ENCODE measurements at places on chromosomes 2 and 18.

DNA sequence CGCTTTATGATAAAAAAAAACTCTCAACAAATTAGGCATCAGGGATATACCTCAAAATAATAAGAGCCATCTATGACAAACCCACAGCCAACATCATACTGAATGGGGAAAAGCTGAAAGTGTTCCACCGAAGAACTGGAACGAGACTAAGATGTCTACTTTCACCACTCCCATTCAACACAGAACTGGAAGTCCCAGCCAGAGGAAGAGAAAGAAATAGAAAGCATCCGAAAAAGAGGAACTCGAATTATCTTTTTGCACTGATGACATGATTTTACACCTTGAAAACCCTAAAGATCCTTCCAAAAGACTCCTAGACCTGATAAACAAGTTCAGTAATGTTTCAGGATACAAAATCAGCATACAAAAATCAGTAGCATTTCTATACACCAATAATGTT lies 121.6 kb downstream of the ZRANB3 start:
- DNase-seq = no peak

DNA sequence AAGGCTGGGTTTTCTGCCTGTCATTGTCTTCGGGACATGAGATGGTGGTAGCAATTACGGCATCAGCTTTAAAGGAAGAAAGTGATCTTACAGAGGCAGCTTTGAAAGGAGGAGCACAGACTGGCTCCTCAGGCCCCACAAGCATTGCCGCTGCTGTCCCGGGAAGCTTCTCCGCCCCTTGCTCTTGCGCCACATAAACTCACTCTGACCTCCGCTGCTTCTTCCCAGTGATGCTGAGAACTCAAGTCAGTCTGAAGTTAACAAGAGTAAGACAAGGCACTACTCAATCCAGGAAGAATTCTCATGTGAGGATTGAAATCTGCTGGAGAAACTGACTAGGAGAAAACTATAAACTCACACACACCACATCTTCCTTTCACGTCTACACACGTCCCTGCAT lies 112.4 kb upstream of the RIOK3 start:
- no peak for DNase-seq

GRCh38 chr2:105578166-105578565 lies 166.5 kb upstream of the NCK2 start:
- DNase-seq = no peak

DNA sequence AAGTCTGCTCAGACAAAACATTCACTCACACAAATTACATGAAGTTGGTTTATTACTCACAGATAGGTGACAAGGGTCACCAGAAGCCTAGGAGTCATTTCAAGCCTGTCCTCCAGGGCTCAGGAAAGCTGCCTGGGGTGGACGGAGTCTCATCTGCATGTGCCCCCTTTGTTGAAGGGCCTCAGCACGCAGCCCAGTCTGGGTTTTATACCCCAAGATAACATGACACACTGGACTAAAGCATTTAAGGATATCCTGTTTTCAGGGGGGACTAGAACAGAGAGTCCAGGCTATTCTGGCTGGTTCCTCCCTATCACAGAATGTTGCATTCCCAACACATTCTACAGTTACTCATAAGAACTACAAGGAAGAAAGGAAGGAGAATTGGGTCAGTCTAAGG lies 164.7 kb downstream of the MREG start:
- DNase-seq = no peak

DNA sequence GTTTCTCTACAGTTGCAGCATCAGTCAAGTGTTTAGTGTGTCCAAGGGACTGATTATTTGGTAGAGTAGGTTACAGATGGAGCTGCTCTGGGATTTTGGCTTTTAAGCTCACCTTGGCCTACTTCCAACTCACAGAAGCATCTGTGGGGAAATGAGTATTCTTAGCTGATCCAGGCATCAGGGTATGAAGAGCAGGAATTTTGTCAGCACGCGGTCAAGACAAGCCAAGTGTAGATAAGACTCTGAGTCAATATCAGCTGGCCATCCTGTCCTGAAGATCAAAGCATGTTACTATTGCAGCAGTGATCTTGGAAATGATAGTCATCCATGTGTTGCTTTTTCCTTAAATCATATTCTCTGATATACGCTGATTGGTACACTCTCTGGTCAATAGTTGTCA lies 24.4 kb downstream of the SERPINB4 start:
- DNase-seq = no peak

- no peak for DNase-seq
Observed at GRCh38 chr18:12102136-12102842, 8.6 kb downstream of the ANKRD62 start.

GRCh38 chr18:78796693-78797455 lies 182.7 kb upstream of the SALL3 start:
- DNase-seq = no peak

- DNase-seq = no peak
Observed at GRCh38 chr2:222809582-222809981, 51.3 kb upstream of the ACSL3 start.

DNA sequence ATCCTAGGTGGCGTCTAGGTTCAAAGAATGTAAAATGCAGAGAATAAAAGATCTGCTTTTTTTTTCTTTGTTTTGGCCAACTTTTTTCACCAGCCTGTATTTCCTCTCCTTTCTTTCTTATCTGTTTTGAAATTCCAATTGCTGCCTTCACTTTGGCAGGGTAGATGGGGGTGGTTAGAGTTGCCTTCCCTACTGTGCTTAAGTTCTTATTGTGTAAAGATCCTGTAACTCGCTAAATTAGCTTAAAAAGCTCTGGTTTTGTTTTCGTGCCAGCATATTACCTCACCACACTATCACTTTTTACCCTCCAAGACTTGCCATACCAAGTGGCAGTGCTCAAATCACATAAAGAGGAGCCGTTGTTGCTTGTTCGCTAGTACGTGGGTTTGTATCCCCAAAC lies 921.7 kb downstream of the DPP10 start:
- DNase-seq = no peak

DNA sequence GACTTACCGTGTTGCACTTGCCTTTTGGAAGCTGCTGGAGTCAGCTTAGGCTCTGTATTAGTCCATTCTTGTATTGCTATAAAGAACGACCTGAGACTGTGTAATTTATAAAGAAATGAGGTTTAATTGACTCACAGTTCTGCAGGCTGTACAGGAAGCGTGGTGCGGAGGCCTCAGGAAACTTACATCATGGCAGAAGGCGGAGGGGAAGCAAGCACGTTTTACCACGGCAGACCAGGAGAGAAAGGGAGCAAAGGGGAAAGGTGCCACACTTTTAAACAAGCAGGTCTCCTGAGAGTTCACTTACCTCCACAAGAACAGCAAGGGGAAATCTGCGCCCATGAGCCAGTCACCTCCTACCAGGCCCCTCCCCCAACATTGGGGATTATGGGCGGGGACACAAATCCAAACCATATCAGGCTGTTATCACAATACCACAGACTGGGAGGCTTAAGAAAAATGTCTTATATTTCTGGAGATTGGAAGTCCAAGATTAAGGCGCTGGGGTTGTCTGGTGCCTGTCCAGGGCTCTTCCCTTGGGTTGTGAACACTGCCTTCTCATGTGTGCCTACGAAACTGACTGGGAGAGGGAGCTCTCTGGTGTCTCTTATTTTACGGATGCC lies 3.6 kb upstream of the D2HGDH start:
- no peak for DNase-seq

GRCh38 chr2:225998116-225998515 lies 598.6 kb downstream of the NYAP2 start:
- DNase-seq = no peak
